Activated T-helper 1 cell treated with anti-CD3 and anti-CD28 coated beads, Interleukin-2, amount 50 U/mL, for 16 hours (primary cell): ENCODE measurements at places on chromosomes 4 and X.

DNA sequence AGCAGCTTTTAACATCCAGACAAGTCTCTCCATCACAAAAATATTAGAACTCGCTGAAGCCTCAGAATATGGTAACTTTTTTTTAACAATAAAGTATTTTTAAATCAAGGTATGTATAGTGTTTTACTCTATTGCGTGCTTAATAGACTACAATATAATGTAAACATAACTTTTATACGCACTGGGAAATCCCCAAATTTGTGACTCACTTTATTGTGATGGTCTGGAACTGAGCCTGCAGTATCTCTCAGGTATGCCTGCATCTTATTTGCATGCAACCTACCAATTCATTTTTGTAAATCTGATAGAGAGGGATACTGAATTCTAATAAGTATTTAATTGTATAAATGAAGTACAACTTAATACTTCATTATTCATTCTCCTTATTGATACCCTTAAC lies 823.5 kb downstream of the ADGRL3 start:
- DNase-seq = no peak

GRCh38 chr4:140027101-140027500 lies 126.9 kb downstream of the MAML3 start:
- no peak for DNase-seq

GRCh38 chr4:138182838-138183426 lies 59.2 kb downstream of the SLC7A11 start:
- DNase-seq = no peak

DNA sequence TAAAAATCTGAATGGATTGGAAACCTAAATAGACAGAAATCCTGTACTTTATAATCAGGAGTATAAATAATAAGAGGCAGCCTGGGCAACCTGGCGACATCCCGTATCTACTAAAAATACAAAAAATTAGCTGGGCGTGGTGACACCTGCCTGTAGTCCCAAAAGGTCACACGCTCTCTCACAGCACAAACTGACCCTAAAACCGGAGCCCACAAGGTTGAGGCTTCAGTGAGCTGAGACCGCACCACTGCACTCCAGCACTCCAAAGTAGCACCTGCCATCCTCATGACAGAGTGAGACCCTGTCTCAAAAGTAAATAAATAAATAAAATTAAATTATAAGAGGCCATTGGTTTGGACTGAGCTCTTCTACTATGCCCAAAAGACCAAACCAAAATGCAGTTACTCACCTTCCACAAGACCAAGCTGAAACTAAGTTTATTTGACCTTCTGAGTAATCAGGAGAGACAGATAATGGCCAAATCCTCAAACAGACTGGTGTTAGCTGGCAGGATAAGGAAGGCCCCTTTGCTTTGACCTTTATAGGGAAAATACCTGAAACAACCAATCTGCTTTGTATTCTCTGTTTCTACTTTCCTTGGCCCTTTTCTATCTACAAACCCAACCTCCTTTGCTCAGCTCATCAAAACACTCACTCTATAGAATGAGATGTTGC lies 3.2 kb upstream of the GRSF1 start:
- DNase-seq = no peak

- no peak for DNase-seq
Measured at GRCh38 chr4:151853034-151853433, 92.2 kb upstream of the GATB start.
